ENCODE measurements at places on chromosomes 1 and 21. TPM values are rescaled to one million over a fixed set of nuclear protein-coding genes. Genes with fewer than 3 reads are reported as not detected.

MAP10 gene
- 0.69 TPM for total RNA-seq

OR2AK2 gene
- not detected for total RNA-seq

ACOT11 gene
- 0.89 TPM for total RNA-seq

FASLG gene
- total RNA-seq = not detected

CLIC6 gene
- not detected for total RNA-seq

RIMS3 gene
- total RNA-seq = 1.2 TPM

PGLYRP3 gene
- not detected for total RNA-seq

BSND gene
- not detected for total RNA-seq

LIPI gene
- not detected for total RNA-seq

TCEA3 gene
- total RNA-seq = 0.55 TPM

ACTA1 gene
- total RNA-seq = not detected

RPTN gene
- not detected for total RNA-seq

LCE1C gene
- total RNA-seq = not detected

GBP4 gene
- 0.11 TPM for total RNA-seq

NBPF6 gene
- total RNA-seq = 6.1 TPM

SLC35F3 gene
- total RNA-seq = 0.07 TPM

SLC25A33 gene
- 20.7 TPM for total RNA-seq

IFNAR2 gene
- total RNA-seq = 19.1 TPM

SHISAL2A gene
- not detected for total RNA-seq

G0S2 gene
- 37.4 TPM for total RNA-seq

CLDN8 gene
- not detected for total RNA-seq

HAPLN2 gene
- total RNA-seq = 5.2 TPM

RO60 gene
- total RNA-seq = 110 TPM

CSMD2 gene
- not detected for total RNA-seq

LCE3C gene
- total RNA-seq = not detected

Data from K562 (cell line).